Omental fat pad (tissue), 4 donors: ENCODE measurements at places on chromosomes 11 and 22.
A peak's percentile ranks its signal among the peaks of the same experiment; 100 is the strongest.

DNA sequence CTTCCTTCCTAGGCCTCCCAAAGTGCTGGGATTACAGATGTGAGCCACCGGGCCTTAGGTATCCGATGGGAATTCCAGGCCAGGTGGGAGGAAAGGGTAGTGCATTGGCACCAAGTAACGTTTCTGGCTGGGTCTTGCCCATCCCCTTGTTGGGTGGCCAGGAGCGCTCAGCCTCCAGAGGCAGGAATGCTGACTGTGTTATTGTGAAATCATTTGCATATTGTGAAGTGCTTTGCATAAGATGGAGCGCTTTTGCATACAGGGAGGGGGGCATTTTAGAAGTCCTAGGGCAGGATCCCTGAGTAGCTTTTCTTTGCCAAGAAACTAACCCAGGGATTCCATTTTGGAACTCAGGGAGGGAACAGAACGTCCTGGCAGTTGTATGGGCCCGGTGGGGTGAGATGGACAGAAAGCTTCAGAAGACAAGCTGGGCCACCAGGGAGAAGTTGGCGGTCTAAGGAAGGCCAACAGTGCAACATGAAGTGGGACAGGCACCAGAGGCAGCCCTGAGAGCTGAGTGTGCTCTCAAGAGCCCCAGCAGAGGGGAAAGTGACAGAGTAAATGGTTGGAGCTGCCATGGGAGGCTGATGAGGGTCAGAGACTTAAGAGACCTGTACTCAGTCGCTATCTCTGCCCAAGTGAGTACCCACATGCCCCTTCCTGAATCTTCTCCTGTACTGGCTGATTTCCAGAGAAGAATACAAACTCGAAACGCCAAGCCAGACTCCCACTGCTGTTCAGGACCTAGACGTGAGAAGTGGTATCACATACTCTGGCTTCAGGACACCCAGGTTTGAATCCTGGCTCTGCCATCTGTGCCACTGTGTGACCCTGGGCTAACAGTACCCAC lies 1.3 kb upstream of the SLC39A13 start:
- no peak for DNase-seq

- no peak for DNase-seq
These were observed 24.3 kb upstream of the IL10RA start for GRCh38 chr11:117961896-117962295.

GRCh38 chr11:96213500-96213899 lies 129.5 kb downstream of the MAML2 start:
- DNase-seq, result no peak

GRCh38 chr11:33909150-33909549 lies 17.3 kb upstream of the LMO2 start:
- DNase-seq, result no peak

DNA sequence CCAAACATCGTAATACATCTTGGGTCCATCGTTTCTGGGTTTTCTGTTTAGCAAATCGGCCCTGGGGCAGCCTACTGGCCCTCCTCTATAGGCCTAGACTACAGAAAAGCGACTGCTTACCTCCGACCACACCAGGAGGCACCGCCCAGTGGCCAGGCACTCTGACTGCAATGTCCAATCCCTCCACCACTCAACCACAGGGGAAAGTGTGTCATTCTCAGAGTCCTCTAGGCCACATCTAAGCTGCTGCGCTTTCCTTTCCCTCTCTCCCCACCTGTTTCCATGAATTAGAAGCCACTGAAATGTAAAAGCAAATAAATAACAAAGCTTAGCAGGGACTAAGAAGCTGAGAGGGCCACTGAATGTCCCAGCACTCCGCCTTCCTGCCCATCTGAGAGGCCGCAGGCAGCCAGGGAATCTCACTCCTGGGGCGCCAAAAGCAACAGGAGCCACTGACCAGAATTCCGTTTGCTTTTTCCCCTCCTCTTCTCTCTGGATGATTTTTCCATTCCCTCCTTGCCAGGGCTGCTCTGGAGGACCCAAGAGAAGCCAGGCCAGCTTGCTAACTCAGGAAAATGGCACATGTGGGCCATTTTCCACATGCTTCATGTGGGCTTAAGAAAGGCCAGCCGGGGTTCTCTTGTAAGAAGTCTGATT lies 50.1 kb upstream of the FLI1 start:
- DNase-seq, result no peak

- peak; percentile 53 for DNase-seq
These were observed 80.3 kb downstream of the ETS1 start for GRCh38 chr11:128506999-128507611.

GRCh38 chr11:73537969-73538368 lies 59.9 kb downstream of the FAM168A start:
- DNase-seq, result no peak

DNA sequence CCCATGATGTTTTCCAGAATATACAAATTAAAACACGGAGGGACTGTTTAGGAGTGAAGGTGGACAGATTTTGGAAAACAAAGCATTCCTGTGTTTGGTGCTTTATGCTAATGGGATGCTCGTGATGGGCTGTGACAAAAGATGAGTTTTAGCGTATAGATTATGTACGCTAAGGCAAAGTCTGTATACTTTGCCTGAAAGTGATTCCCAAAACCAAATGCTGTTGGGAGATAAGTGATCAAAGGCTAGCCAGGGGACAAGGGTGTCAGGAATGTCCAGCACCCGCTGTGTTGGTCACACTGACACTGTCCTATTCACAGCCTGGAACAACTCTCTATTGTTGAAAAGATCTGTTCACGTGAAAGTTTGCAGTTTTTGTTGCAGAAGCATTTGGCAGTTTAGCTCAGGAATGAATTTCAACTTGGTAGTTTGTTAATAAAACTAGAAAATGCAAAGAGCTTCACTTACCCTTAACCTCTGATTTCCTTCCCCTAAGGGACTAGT lies 1.5 kb downstream of the JAM3 start:
- no peak for DNase-seq

- no peak for DNase-seq
These were observed 27.7 kb upstream of the PARVB start for GRCh38 chr22:43996170-43996980.

GRCh38 chr11:100830978-100831732 lies 144.1 kb downstream of the ARHGAP42 start:
- no peak for DNase-seq

GRCh38 chr22:27518531-27519340 lies 282.8 kb downstream of the MN1 start:
- no peak for DNase-seq

GRCh38 chr11:69920345-69921127 lies 101.3 kb upstream of the FGF3 start:
- DNase-seq, result no peak

DNA sequence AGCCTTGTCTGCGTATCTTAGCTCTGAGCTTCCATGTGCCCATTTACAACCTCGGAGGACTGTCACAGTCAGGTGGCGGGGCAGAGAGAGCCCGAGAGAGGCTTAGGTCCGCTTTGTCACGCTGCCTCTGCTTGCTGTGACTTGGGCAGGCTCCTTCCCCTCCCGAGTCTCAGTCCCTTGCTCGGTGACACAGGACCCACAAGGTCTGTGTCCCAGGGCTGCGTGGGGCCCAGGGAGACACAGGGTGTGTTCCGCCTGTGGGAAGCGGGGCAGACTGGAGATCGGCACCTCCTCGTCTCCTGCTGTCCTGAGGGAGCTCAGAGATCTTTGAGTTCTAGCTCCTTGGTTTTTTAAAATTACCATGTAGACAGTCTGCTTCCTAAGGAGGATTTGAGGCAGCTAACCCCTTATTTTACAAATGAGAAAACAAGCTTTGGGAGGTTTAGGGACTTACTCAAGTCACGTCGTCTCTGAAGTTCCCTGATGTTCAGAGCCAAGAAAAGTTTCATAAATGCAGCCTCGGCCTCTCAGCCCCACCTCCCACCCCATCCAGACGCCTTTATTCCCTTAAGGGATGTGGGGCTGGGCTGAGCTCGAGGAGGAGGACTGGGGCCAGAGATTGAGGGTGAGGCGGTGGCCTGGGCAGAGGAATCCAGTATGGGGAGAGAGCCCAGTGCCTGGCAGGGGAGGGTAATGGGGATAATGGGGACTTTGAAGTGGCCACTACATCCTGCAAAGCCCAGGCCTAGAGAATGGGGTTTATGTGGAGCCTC lies 103.6 kb downstream of the NECTIN1 start:
- DNase-seq, result no peak

GRCh38 chr22:50439871-50440331 lies 34.9 kb downstream of the SBF1 start:
- DNase-seq, result no peak

GRCh38 chr11:85758480-85759039 lies 52.4 kb downstream of the SYTL2 start:
- DNase-seq, result no peak

- DNase-seq, result no peak
These were observed 912.8 kb downstream of the DLG2 start for GRCh38 chr11:84714316-84714780.

- no peak for DNase-seq
These were observed 5.6 kb upstream of the TRABD start for GRCh38 chr22:50179937-50180726.

- no peak for DNase-seq
These were observed 167.8 kb downstream of the MSANTD4 start for GRCh38 chr11:105854269-105854668.
